Jurkat, Clone E6-1 (cell line): ENCODE measurements at places on chromosomes 2 and 18.

DNA sequence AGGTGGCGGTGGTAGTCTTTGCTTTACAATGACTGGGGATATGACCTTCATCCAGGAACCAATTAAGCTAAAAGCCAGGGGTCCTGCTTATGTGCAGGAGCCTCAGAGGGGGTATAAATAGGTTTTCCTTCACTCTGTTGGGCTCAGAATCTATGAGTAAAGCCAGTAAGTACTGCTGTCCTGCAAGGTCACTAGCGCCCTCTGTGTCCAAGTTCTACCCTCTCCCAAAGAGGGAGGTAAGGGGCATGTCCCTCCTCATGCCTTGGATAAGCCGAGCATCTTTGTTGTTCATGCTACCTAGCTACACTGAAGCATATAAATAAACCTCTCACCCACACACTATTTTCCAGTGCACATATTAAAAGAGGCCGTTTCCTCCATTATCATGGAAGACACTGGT, 79.4 kb downstream of the SPRED2 start:
- DNase-seq = no peak

GRCh38 chr18:24214144-24214543, 75.3 kb downstream of the CABYR start:
- DNase-seq = no peak

GRCh38 chr2:172232708-172233396, 130.2 kb upstream of the DLX2 start:
- DNase-seq = no peak

GRCh38 chr2:98241592-98241991, 104.7 kb upstream of the CNGA3 start:
- no peak for DNase-seq

DNA sequence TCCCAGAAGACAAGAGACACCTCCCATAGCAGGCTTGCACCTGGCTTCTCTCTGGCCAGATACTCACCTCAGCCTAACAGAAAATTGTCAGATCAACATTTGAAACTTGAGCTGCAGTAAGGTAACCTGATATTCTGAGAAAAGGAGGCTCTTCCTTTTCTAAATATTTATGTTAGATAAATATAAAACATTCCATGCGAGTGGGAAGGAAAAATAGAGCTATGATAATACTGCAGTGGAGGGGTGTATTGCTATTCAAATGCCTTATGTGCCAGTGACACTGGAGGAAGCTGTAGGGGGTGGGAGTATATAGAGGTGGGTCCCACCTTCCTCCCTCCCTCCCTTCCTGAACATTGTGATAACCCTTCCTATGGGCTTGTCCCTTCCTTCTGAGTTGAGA, 515.5 kb upstream of the CHAC2 start:
- DNase-seq = no peak

DNA sequence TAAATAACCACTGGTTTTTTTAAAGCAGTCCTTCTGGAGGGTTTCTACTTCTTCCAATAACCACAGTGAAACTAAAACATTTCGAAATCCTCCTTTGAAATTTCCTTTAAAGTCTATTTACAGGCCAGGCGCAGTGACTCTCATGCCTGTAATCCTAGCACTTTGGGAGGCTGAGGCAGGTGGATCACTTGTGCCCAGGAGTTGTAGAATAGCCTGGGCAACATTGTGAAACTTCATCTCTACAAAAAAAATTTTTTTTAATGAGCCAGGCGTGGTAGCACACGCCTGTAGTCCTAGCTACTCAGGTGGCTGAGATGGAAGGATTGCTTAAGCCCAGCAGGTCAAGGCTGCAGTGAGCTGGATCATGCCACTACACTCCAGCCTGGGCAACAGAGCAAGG, 15.2 kb downstream of the KIDINS220 start:
- DNase-seq = no peak

DNA sequence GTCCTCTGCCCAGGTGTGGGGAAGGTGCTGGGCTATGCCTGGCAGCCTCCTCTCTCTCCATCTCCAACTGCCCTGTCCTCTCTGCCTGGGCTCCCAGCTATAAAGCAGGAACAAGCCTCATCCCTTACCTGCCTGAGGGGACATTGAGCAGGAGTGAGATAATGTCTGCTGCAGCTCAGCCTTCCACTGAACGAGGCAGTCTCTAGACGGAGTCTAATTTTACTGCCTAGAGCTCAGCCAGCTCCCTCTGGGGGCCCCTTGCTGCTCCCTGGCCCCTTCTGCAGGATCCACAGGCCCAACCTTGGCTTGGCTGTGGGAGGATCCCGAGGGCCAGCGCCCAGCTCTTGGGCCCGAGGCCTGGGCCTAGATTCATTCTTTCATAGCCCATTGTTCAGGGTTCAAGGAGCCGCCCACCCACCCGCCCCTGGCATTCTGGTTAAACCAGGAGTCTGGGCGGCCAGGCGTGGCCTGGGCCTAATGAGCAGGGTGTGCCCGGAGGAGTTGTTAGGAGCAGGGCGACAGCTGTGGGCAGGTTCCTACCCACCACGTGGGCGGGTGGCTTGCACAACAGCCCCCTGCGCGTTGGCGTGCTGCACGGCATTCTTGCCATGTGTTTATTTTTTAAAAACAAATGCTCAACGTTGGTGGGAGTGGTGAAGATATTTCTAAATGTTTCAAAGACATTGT, 44.6 kb downstream of the FOSL2 start:
- DNase-seq = no peak

DNA sequence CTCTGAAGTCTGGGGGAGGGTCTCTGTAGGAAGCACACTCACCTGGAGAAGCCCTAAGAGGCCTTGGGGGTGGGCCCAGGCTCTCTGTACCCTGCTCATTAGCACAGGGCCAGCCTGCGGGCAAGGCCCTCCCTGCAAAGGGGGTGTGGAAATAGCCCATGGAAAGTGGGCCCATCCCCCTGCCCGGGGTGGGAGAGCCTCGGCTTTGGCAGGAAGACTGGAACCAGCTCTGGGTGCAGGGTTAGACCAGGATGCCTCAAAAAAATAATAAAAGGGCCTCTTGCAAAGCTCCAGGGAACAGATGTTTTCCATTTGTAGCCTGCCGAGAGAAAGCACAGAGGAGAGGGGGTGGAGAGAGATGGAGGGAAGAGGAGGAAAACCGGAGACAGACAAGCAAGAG, 98.7 kb downstream of the STPG4 start:
- DNase-seq = no peak

- DNase-seq = no peak
Measured at GRCh38 chr2:176552501-176553135, 283.4 kb downstream of the MTX2 start.

DNA sequence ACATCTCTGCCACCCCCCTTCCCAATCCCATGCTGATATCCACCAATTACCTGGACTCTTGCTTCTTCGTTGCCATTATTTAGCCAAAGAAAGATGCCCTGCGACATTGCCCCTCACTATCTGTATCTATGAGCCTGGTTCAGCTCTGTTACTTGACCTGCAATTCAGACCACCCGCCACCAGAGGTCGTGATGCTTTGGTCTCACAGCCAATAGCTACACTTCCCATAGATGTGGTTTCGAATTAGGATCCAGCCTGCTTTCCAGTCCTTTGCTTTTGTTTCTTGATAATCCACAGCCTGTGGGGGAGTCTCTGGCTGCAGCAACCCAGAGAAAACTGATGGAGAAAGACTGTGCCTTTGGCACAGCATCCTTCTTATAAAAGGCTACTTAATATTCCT, 239.4 kb downstream of the KLHL29 start:
- DNase-seq = no peak

DNA sequence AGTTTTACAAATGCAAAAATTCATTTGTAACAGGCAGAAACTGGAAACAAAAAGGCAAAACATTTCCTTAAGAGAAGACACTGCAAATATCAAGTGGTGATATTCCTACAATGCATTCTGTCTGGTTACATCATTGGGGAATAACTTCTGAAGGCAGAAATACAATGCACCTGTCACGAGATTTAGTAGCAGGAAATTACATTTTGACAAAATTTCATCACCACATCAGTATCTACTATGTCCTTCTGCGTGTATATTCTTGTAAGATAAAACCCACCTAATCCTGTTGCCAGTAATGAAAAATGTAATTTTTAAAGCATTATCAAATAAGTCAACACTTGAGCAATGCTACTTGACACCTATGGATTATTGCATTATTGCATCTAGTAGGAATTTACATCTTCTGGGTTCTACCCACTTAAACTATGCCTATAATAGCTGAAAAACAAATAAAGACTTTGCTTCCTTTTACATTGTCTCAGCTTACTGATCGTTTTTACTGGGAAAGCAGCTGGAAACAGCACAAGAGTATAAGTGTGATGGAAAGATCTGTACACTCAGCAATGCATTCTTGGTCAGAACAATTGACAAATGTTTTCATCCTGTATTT, 59.5 kb downstream of the IRS1 start:
- no peak for DNase-seq
